Fibroblast of skin of scalp (primary cell): ENCODE measurements at places on chromosomes 5 and 9.
A peak's percentile ranks its signal among the peaks of the same experiment; 100 is the strongest.

GRCh38 chr5:57676222-57677098 is 193.8 kb upstream of the ACTBL2 start:
- no peak for DNase-seq

- DNase-seq = no peak
Observed at GRCh38 chr5:175564716-175565115, 86.4 kb downstream of the SFXN1 start.

DNA sequence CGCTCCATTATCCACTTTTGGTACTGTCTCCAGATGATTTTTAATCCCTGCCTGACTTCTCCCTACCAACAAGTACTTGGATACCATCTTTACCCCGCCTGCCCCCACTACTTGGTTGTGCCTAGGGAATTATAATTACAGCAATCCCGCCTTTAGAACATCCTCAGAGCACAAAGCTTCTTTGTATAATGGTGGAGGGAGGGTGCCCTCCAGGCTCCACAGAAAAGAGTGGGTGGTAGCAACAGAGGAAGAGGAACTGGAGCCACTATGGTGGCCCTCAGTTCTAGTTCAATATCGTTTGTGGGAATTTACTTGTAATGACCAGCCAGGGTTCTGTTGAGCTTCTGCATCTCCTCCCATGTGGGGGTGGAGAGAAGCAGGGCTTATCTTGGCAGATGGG is 79.0 kb upstream of the RNF38 start:
- no peak for DNase-seq

DNA sequence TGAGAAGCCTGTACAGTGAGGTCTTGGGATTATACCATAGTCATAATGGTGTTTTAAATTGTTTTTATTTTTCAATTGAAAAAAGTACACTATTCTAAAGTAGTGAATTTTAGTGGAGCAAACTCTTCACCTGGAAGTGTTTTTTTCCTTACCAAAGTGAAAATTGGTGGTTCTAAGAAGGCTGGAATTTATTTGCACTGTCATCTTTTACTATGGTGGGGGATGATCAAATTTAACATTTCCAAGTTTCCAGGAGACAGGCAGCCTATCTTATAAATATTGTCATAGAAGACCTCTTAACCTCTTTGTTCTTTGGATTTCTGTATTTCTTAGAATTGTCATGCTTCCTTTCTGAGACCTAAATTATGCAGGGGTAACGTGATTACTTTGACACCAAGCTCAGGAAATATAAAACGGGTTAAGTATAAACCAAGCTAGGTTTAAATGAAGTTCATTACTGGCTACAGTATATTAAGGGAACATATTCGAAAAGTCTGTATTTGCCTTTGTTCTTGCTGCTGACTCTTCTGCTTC is 20.2 kb downstream of the NDFIP1 start:
- no peak for DNase-seq

- DNase-seq = peak; percentile 54
Observed at GRCh38 chr5:39194466-39195136, 24.8 kb downstream of the FYB1 start.

DNA sequence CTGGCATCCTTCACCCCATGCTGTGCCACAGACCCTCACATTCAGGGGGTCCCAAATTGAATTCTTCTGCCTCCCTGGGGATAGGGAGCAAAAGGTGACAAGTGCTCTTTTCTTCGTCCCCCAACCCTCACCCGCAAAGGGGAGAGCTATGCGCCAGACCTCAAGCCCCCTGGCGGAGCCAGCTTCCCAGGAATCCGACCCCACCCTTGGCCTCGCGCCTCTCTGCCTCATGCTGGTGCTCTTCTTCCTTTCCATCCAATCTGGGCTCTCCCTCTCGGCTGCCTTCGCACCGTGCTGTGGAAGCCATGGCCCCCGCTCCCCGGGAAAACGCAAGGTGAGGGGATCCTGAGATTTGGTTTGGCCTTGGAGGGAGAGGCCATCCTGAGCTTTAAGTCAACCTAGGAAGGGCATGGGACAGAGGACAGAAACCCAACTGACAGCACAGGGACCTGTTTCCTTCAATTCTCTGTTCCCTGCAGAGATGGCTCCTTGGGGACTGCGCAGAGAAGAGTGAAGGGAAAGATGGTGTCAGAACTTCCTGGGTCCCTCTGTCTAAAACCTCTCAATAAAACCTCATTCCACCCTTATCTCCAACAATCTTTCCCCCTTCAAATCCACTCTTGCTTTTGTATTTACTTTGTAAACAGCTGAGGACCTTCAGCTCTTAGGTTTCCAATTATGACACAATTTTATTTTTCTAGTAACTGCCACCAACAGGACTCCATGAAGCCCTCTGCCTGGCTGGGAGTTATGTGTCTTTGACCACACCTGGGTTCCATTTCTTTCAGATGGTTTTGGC is 36.3 kb upstream of the CRB2 start:
- DNase-seq = no peak

- no peak for DNase-seq
Observed at GRCh38 chr5:74016373-74016772, 390.4 kb downstream of the ARHGEF28 start.

- DNase-seq = no peak
Observed at GRCh38 chr9:135840539-135840938, 66.8 kb downstream of the CAMSAP1 start.

DNA sequence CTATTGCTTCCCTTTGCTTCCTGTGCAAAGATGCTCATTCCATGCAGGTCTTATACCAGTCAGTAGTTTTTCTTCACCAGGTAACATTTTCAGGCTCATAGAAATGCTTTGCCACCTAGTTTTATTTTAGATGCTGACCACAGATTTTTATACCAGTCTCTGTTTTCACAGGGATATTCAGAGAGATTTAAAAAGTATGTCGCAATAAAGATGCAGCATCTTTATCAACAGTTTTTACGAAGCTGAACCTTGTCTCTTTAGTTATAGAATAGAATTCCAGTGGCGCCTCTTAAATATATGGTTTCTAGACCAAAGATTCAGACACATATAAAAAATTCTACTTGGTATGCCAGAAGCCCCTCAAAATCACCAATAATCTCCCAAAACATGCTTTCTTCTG is 155.7 kb upstream of the PCSK5 start:
- DNase-seq = no peak

GRCh38 chr9:113602126-113603047 is 138.9 kb downstream of the RGS3 start:
- peak; percentile 80 for DNase-seq

GRCh38 chr9:86036555-86036954 is 62.8 kb downstream of the GOLM1 start:
- no peak for DNase-seq

DNA sequence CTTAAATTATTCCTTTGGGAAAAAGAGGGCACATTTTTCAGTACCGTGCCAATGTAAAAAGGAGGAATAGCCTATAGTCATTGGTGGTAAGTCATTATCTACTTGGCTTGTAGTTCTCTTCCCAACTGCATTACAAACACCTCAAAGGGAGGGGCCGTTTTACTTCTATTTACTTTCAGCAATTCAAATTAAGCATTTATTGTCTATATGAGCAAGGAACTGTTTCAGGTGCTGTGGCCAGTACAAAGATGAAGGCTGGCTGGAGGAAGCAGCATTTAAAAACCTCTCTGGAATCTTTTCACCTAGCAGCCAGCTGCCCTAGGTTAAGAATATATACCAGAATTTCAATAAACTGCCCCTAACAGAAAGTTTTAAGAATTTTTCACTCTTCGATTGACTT is 48.9 kb downstream of the SEMA6A start:
- DNase-seq = no peak
